ENCODE measurements at places on chromosomes 7 and 10.

DNA sequence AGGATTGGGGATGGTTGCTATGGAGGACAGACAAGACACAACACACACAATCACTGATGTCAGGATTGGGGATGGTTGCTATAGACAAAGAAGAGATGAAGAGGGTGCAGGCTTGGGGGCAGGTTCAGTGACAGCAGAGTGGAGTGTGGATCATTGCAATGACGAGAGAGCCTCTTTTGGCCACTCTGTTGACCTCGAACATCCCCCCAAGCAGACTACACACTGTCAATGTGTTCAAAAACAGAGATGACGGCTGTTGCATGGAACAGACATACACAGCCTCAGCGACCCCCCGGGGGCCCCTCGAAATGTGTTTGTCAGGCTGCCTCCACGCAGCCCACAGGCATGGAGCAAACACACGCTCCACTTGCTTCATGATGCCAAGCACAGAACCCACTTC is 133.0 kb downstream of the PTPRN2 start:
- DNase-seq, result no peak

DNA sequence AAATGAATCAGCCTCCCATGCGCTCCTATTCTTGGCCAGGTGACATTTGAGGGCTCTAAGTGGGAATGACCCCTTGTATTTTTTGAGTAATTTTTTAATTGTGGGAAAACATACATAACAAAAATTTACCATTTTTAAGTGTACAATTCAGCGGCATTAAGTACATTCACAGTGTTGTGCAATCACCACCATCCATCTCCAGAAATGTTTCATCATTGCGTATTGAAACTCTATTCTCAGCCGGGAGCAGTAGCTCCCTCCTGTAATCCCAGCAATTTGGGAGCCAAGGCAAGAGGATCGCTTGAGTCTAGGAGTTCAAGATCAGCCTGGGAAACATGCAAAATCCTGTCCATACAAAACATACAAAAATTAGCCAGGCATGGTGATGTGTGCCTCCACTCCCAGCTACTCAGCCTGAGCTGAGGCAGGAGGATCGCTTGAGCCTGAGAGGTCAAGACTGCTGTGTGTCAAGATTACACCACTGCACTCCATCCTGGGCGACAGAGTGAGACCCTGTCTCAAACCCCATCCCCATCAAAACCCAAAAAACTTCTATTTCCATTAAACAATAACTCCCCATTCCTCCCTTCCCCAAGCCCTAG is 2.5 kb downstream of the ANTXRL start:
- DNase-seq, result no peak

DNA sequence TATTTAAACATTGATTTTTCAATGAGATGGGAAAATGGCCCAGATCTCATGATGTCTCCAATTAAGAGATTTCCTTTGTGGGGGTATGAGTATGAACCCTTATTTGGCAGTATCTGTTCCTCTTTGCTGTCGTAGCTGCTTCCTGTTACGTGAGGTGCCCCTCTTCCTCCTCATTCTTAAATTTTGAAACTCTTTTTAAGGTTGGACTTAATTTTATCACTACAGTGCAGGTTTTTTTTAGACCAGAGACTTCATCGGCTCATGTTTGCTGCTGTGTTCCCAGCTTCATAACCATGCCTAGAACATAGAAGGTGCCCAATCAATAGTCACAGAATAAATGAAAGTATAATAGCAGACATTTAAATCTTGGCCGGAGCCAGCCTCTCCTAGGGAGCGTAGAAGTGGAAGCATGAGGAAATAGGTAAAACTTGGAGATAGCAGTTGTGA is 2.4 kb downstream of the MIOS start:
- DNase-seq, result no peak

- DNase-seq, result no peak
Observed at GRCh38 chr7:117950601-117951260, 77.5 kb upstream of the CTTNBP2 start.

GRCh38 chr10:33942508-33942907 is 608.0 kb upstream of the NRP1 start:
- DNase-seq, result no peak

DNA sequence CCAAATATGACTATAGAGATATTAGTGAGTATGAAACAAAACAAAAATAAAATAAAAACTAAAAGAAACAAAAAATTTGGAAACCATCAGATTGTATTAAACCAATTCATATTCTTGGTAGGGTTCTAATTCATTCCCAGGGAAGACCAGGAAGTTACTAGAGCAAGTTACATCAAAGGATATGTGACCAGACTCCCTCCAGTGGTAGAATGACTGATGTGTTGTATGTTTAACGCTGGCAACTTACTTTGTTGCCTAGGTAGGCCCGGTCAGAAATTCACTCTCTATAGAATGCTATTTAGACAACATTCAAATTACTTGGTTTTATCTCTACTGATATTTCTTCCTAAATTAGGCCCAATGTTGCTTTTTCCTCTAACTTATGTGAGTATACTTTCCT is 5.2 kb downstream of the PHYHIPL start:
- peak; percentile 54 for DNase-seq

GRCh38 chr7:69951458-69951857 is 353.2 kb downstream of the AUTS2 start:
- no peak for DNase-seq

DNA sequence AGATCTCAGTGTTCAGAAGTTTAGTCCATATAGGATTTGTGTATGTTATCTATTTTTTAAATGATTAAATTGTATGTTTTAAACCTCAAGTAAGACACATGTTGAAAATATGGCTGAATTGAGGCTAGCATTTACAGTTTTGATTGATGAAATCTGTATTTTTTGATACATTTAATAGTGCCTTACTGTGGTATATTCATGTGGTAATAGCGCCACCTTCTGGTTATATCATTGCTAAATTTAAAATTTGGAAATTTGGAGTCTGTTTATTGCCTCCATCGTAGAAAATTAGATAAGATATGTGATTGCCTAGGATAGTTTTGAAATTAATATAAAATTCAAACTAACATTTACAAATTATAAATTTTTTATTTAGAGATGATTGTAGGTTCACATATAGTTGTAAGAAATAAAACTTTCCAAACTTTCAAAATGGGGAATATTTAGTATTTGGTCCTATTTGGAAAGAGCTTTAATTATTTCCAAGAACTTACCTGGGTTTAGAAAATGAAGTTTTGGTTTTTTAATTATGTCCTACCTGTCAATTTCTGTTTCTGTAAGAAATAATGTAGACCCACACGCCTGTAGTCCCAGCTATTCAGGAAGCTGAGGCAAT is 19.1 kb upstream of the ARMS2 start:
- DNase-seq, result peak; percentile 14

DNA sequence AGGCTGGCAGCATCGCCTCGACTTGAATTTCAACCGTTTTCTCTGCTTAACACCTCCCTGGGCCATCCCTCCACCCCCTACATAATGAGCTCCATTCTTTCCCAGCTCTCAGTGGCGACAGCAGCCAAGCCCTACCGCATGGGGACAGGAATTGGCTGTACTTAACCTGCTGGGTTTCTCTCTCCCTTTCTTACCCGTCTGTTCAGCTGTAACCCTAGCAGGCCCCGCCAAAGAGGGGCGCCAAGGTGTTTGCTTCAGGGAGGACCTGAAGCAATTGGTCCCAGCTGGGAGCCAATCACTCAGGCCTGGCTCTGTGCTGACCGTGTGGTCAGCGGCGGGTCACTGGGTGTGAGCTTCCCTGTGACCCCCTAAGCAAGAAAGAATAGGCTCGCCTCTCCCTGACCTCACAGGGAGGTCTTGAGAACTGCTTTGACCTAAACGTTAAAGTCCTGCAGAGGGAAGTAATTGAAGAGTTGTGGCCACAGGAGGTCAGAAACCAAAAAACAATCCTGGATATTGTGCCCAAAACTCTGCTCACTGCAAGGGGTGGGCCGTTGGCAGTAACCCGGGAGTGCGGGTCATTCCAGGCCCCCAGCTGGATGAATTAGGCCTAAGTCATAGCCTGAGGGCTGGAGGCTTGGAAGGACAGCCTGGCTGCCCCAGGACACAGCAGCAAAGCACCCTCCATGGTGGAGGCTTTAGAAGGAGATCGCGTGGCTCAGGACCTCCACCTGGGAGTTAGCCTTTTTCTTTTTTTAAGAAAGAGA is 114.6 kb downstream of the ITIH5 start:
- no peak for DNase-seq

GRCh38 chr7:50826371-50827172 is 43.9 kb upstream of the GRB10 start:
- no peak for DNase-seq

DNA sequence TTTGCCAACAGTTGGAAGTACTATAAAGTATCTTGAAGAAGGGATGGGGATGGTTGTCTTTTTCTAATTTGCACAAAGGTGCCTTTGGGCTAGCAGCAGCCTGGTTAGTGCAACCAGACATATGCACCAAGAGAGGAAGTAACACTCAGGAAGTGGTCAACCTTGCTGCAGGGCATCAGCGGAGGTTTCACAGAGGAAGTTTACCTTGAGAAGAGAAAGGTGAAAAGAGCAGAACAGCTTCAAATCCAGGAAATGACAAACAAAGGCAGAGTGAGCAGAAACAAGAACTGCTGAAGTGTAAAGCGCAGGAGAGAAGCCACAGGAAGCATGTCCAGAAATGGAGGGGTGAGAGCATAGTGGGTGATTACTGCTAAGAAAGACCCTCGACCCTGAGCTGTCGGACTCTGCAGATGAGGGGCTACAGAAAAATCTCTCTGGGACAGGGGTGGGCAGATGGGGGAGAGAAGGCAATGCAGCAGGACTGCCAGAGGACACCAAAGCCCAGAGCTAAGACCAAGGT is 66.9 kb downstream of the STK17A start:
- no peak for DNase-seq

DNA sequence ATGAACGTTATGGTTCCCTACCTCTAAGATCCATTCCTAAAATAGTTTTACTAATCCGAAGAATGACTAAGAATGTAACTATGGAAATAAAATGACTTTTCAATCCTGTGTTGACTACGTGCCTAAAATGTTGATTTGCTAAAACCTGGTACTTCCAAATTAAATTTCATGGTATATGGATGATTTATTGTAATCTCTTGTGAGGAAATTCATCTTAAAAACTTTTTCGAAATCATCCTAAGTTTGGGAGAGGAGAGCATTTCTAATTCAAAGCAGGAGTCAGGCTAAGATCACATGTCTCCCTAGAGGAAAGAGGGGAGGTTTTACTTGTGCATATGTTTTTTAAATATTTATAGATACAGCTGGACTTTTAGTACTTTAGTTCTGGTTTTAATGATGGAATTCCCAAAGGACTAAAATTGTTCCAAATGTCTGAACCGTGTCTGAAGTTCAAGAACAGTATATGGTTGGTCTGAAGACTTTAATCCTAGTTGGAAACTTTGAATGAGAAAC is 483.9 kb downstream of the AUTS2 start:
- DNase-seq, result no peak

DNA sequence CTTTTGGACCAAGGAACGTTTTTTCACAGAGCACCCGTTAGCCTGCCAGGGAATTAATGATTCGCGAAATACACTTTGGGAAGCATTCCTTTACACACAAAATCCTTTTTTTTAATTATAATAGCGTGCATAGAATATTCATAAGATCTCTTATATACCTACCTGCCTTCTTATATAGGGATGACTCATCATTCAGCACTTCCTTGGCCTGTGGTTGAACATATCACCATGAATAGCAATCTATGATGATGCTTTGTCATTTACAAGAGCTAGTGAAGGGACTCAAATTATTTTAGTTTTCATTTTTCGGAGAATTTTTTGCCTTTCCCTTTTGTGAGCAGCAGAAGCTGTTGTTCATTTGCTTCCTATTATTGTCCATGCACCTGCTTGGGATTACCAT is 97.0 kb downstream of the CDH23 start:
- no peak for DNase-seq

DNA sequence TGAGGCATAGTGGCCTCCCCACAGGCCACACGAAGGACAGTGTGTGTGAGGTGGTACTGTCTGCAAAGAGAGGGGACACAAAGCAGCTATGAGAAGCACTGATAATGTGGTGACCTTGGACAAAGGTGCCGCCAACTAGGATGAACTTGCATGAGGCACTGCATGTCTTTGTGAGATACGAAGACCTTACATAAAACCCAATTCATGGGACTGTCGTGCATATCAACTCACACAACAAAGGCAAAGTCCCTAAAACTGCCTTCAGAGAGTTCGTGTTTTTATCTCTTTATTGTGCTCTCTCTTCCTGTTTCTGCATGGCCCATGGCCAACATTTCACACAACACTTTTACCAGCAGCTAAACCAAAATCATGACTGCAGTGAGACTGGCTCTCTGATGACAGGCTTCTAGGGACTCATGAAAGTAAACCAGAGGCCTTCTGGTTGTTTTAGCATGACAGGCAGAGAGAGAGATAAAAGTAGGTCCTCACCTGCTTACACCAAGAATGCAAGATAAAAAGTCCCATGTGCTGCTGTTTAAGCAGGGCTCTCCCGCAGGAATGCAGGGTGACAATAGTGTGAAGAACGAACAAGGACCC is 347.8 kb downstream of the ELMO1 start:
- DNase-seq, result no peak

- DNase-seq, result no peak
Observed at GRCh38 chr10:29533696-29534285, 101.0 kb downstream of the SVIL start.

DNA sequence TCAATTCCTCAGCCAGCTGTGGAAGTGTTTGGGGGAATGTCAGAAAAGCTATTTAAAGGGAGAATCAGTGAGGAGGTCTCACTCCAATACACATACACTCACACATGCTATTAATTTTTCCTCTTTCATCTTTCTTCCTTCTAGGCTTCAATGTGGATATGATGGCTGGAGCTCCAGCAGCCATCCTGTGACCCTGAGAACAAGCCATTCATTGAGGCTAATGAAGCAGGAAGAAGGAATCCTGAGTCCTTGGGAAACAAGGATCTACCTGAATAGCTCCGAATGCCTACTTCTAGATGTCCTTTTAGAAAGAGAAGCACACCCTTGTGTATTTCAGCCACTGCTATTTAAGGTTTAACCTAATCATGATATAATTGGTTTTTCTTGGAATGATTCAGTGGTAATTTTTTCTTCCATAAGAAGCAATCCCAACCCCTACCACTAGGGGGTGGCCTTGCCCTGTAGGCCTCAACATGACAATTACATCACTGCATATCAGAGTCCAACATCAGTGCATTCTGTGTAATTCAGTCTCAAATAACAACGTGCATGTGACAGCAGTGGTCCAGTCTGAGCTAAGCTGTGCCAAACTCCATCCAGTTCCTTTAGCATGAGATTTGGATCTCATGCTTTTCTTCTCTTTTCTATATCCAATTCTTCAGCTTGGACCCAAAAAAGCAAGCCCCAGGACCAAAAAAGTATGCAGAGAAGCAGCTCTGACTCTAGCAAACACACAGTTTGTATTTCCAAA is 85.3 kb upstream of the ANKRD1 start:
- peak; percentile 22 for DNase-seq

DNA sequence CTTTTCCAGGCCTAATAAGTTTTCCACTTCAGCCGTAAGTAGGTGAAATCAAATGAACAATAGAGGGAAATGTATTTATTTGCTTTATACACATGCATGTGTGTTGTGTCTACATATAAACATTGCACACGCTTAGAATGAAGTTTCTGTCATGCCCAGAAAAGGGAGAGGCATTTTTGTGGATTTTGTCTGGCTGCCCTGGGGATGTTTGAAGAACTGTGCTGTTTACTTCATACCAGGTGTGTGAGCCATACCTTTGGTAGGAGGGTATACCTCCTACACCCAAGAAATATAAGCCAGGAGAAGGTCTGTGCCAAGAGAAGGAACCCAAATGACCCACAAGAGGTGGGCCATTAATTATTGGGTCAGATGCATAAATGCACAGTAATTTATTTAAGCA is 12.8 kb downstream of the GATAD1 start:
- DNase-seq, result no peak

- DNase-seq, result no peak
Observed at GRCh38 chr7:100352984-100353684, 4.8 kb upstream of the PILRB start.

Data from NCI-H345 (cell line).